ENCODE measurements at places on chromosomes 7 and 10.

GRCh38 chr7:36887969-36888368 lies 163.7 kb upstream of the AOAH start:
- no peak for DNase-seq

DNA sequence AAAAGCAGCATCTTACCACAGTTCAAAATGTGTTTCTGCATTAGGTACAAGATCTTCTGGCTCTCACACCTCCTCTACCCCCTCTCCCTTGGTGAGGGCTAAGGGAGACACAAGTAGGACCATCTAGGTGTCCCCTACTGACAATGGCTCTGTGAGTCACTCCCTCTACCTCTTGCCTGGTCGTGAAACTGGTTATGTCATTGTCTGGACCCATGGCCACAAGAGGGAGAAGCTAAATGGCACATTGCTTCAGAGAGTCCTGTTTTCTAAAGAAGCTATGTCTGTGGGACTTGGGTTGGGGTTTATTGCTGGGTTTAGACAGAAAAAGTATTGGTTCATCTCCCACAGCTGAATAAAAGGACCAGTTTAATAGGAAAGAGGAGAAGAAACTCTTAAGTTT lies 4.0 kb upstream of the PLXNA4 start:
- no peak for DNase-seq

- no peak for DNase-seq
These were observed 20.3 kb downstream of the SCART1 start for GRCh38 chr10:133474027-133474426.

- DNase-seq = no peak
These were observed 30.0 kb downstream of the SGMS1 start for GRCh38 chr10:50593523-50594376.

GRCh38 chr7:5695727-5696345 lies 85.6 kb downstream of the RNF216 start:
- DNase-seq = no peak

GRCh38 chr10:13417459-13418126 lies 69.5 kb upstream of the SEPHS1 start:
- DNase-seq = no peak

- no peak for DNase-seq
These were observed 136.8 kb upstream of the MGMT start for GRCh38 chr10:129330211-129330610.

DNA sequence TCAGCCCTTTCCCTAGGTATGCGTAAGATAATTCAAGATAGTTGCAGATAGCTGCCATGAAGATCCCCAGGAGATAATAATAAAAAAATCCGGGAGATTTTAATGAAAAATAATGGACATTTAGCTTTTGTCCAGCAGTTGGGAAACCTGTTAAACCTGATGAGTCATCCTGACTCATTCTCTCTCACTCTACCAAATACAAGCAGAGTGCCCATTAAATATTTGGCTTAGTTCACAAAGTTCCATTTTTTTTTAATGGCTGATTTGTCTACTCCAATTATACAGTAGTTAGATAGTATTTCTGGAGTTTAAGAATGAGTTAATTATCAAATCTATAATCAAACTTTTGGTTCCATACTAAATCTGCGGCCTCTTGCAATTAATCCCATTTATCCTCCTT lies 2.1 kb upstream of the SHTN1 start:
- no peak for DNase-seq
